Cortex of kidney (tissue), 1 donor: ENCODE measurements at places on chromosomes 1 and 21.

DNA sequence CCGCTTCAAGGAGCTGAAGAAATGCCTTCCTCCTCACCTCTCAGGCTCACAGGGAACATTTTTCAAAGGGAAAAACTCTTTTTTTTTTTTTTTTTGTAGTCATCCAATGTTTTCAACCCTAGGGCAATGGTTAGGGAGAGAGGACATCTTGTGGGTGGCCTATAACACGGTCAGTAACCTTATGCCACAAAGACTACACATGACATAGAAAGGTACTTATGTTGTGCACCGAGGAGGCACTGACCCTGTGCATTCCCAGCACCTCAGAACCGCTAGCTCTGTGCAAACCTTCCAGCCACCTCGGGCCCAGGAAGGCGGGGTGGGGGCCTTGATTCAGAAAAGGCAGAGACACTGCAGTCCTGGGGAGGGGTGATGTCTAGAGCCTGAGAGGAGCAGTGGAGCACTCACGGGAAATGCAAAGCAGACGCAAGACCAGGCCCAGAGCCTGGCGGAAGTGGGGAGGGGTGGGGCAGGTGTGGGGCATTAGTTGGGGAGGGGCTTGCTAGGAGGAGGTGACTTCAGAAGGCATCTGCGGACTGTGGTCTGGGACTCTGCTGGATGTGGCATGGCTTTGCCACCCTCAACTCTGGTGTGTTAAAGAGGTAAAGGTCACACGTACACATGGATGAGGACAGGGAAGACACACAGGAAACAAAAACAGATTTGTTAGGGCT, 68.6 kb downstream of the MDM4 start:
- DNase-seq = no peak

DNA sequence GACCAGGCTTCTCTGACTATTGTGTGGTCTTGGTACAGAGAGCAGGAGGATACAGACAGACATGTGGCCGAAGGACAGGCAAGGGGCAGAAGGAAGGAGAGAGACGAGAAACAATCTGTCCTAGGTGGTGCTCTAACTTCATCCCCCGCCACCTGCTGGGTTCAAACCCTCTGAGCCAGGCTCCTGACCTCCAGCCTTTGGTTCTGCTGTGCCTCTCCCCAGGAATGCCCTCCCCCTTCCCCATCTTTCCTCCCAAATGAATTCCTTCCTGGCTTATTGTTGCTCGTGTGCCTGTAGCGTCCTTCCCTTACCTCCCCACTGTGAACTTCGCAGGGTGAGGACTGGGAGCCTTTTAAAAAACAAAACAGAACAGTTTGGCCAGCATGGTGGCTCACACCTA, 5.4 kb downstream of the TCEA3 start:
- DNase-seq = no peak

GRCh38 chr1:225368036-225368552, 59.7 kb downstream of the LBR start:
- no peak for DNase-seq

- DNase-seq = no peak
These were observed 144.1 kb upstream of the TNR start for GRCh38 chr1:175887521-175887920.

DNA sequence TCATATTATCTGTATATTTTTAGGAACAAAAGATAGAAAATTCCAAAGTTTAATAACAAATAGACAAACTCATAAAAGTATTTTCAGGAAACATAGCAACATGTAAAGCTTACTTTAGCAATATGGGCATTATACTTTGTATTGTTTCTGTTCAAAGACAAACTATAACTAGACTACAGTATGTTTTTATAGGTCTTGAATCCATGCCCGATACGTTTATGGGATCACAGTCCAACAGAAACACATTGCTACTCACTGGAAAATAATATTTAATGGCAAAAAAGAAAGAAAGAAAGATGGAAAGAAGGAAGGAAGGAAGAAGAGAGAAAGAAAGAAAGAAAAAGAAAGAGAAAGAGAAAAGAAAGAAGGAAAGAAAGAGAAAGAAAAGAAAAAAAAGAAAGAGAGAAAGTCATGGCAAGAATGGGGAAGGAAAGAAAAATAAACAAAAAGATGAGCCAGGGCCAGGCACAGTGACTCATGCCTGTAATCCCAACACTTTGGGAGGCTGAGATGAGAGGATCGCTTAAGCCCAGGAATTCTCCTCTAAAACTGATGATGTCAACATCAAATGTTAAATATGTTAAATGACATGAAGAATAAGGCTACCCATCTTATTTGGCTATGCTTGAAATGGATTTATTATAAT, 32.7 kb downstream of the TM2D1 start:
- no peak for DNase-seq

DNA sequence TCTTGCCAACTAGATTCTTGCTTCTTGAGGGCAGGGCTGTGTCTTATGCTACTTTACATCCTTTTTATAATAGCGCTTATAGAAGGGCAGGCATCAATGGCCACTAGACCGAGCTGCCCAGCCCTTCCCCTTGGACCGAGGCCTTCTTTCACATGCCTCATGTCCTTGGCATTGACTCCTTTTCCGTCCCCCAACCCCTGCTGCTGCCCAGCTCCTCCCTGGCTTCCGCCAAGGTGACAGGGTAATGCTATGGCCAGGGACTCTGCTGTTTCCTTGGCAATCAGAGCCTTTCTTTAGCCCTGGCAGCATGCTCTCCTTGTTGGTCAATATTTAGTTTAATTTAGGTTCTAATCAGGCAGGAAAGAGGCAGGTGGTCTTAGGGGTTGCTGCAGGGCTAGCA, 48.2 kb downstream of the DDX20 start:
- no peak for DNase-seq

GRCh38 chr1:78351551-78352216, 139.1 kb upstream of the PTGFR start:
- DNase-seq = no peak

- no peak for DNase-seq
These were observed 236.9 kb upstream of the VAMP3 start for GRCh38 chr1:7534061-7534825.

DNA sequence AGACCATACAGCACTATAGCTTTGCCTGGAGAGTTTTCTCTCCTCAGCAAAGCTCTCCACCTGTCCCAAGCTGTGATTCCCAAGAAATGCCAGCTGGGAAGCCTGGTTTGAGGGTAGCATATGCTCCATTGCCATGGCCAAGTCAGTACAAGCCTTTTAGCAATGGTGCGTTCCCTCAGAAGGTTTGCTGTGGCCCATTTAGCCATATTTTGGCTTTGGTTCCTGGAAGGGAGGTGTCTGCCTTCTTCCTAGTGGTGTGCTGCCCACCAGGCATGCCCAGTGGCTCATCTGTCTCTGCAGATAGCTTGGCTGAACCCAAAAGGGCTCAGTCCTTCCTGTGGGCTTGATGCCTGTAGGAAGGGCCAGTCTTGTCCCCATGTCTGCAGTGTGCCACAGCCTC, 32.4 kb downstream of the GALNT2 start:
- no peak for DNase-seq

DNA sequence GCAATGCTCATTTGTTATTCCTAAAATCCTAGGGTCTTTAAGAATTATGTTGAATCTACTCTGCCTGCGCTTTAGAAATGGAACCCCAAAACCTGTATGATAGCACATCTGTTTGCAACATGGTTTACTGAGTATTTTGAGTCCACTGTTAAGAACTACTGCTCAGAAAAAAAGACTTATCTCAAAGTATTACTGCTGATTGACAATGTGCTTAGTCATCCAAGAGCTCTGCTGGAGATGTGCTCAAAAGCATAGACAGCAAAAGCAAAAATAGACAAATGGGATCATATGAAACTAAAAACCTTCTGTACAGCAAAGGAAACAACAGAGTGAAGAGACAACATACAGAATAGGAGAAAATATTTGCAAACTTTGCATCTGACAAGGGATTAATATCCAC, 107.0 kb downstream of the CTH start:
- DNase-seq = no peak

- DNase-seq = no peak
These were observed 20.3 kb downstream of the RHBG start for GRCh38 chr1:156389311-156389710.

- DNase-seq = no peak
These were observed 75.7 kb upstream of the RAB4A start for GRCh38 chr1:229195246-229195645.

DNA sequence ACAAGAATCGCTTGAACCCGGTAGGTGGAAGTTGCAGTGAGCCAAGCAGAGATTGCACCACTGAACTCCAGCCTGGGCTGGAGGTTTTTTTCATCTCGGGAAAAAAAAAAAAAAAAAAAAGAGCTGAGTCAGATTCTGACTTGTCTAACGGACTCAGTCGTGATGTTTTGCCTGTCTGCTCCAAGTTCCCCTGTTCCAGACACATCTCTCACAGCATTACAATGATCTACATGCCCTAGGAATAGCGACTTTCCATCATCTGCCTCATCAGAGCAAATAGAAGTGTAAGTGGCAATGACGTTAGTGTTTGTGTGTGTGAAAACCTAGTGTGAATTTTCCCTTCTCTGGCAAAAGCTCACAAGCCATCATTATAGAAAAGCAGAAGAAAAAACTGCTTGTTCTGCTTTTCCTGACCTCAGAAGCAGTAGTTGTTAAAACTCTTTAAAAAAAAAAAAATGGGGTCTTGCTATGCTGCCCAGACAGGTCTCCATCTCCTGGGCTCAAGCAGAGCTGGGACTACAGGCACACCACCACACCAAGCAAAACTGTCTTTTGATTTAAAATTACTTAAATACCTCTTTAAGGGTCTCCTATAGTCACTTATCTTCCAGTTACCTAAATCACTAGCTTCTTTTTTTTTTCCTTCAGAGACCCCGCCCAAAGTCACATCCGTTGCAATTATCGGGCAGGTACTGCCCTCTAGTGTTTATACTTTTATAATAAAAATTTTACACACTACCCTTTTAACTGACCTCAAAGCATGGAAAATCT, 37.3 kb downstream of the PLEKHO1 start:
- DNase-seq = no peak

- DNase-seq = no peak
These were observed 16.8 kb downstream of the GNG4 start for GRCh38 chr1:235632506-235633401.

- no peak for DNase-seq
These were observed 17.4 kb upstream of the SLC2A5 start for GRCh38 chr1:9086796-9087195.

- DNase-seq = no peak
These were observed 28.3 kb downstream of the GPR157 start for GRCh38 chr1:9100471-9101043.

DNA sequence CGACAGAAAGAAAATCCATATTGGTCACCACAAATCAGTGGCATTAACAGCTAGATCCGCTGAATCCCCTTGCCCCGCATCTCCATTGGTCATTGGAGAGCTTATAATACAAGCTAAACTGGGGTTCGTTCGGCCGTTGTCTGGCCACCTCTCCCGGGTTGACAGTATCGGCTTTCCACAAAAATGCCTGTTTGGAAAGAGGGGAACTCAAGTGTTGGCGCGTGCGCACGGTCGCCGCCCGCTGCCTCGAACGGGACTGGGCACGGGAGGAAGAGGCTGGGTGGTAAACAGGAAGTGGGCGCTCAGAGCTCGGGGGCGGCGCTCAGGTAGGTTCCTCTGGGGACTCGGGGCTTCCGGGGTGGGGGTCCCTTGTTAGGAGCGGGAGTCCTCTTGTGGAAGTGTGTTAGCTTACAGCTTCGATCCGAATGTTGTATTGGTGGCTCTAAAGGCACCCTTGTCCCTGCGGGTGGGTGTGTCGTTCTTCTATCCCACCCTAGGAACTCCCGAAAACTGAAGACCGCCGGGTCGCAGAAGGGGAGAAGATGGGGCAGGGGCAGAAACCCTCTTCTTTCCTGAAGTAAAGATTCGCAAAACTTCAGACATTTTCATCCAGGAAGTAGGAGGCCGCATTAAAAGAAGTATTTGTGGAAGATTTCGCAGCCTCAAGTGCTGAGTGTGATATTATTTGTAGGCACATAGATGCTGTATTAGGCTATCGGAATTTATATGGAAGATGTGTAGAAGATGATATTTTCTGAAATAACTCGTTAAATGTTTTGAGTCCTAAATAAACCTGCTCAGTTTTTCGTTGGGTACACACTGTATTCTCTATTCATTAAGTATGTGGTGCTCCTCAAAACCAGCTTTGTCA, 962 bp downstream of the BROX start:
- peak; percentile 33 for DNase-seq

DNA sequence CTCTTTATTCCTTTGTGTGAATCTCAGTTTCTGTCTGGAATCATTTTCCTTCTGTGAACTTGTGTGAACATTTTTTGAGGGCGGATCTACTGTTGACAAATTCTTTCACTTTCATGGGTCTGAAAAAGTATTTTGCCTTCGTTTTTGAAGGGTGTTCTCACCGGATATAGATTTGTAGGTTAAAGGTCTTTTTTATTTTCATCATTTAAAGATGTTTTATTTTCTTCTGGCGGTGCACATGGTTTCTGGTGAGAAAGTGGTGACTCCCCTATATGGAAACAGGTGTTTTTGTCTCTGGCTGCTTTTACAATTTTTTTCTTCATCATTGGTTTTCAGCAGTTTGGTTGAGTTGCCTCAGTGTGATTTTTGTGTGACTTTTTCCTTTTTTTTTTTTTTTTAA, 94.9 kb downstream of the DYRK1A start:
- DNase-seq = no peak

GRCh38 chr1:180975551-180975950, 47.1 kb downstream of the STX6 start:
- DNase-seq = no peak

DNA sequence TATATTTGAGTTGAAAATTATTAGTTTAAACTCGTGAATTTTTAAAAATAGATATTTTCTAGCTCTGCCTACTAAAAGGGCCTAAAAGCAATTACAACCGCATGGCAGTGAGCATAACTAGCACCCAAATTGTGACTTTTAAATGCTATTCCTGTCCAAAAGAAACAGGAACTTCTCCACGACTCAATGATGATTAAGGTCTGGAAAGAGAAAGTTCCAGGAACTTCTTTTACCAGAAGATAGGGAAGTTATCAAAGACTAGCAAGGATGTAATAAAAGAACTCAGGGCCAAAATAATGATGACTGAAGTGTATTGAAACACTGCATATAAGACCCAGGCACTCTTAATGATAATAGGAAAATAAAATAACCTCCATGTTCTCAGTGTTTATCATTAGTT, 313.0 kb downstream of the PLPP3 start:
- no peak for DNase-seq

GRCh38 chr1:157193702-157194391, 55.7 kb upstream of the ETV3 start:
- DNase-seq = no peak

GRCh38 chr1:32742199-32742947, 39.8 kb upstream of the SYNC start:
- DNase-seq = no peak

- DNase-seq = no peak
These were observed 44.4 kb downstream of the SH3GLB1 start for GRCh38 chr1:86748622-86749373.

DNA sequence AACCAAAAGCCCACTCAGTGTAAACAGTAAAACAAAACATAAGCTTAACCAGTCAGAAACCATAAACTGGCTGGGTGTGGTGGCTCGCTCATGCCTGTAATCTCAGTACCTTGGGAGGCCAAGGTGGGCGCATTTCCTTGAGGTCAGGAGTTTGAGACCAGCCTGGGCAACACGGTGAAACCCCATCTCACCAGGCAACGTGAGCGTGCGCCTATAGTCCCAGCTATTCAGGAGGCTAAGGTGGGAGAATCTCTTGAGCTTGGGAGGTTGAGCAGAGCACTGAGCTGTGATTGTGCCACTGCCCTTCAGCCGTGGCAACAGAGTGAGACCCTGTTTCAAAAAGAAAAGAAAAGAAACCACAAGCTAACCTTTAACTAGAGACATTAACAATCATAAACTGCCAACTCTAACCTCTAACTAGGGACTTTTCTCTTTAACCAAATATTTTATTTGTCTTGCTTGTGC, 13.1 kb upstream of the PRRC2C start:
- no peak for DNase-seq
